Nucleus accumbens (tissue), 56 donors: ENCODE measurements at places on chromosomes 2 and 18.

DNA sequence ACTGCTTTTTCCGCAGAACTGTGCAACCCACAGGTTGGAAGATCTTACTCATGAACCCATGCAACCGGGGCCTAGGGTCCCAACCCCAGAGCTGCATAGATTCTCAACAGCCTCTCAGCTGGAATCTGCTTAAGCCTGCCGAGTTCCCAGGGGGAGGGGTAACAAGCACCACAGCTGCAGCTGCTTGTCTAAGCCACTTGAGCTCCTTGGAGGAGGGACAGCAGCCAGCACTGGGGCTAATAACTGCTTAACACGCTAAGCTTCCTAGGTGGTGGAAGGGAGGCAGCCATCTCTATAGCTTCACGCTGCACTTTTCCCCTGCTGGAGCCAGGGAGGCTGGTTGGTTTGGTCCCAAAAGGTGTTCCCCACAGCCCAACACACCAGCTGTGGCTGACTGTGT lies 311.6 kb downstream of the DSC3 start:
- DNase-seq, result no peak

- no peak for DNase-seq
These were observed 133.3 kb downstream of the PTRHD1 start for GRCh38 chr2:24659862-24660261.

- no peak for DNase-seq
These were observed 87.6 kb downstream of the FAM228A start for GRCh38 chr2:24262421-24262970.

- DNase-seq, result no peak
These were observed 43.7 kb downstream of the ARL4C start for GRCh38 chr2:234453216-234453615.

DNA sequence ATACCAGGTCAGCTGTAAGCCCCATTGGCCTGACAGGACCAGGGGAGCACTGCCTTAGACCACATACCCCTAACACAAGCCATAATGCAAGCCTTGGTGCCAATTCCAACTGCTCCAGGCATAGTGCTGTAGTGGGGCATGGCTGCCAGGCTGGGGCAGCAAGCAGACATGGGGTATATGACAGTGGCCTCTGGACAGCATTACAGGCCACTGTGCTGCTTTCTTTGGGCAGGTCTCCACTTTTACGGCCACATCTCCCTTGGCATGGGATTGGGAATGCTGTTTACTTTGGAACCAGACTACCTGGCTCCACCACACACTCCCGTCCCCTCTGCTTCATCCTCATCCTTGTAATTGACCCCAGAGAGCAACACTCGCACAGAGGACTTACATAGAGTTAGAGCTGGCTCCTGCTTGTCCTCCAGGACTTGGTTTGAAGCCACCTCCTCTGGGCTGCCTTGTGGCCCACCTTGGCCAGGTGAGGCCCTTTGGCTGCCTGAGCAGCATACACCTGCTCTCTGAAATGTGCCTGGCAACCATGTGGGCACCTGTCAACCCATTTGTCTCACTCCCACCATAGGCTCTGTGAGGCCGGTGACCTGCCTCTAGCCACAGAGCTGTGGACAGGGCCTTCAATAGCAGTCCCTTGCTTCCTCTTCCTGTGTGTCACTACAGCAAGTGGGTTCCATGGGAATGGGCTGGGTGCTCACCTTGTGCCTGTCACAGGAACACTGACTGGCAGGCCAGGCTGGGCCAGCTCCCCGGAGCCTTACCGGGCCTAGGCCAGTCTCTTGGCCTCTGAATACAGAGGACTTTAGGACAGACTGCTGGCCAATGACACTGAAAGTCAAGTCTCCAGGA lies 262.6 kb upstream of the HS6ST1 start:
- no peak for DNase-seq

DNA sequence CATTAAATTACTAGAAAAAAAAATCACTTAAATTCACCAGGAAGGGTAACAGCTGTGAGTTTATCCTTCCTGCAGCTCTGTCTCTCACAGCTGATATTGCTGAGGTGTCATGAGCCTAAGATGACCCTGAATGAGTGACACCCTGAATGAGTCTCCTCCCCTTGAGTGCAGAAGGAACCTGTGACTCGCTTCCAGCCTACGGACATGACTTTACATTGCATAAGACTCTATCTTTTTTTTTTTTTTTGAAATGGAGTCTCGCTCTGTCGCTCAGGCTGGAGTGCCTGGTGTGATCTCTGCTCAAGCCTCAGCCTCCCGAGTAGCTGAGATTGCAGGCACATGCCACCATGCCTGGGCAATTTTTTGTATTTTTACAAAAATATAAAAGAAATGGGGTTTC lies 14.1 kb downstream of the MRO start:
- DNase-seq, result no peak

DNA sequence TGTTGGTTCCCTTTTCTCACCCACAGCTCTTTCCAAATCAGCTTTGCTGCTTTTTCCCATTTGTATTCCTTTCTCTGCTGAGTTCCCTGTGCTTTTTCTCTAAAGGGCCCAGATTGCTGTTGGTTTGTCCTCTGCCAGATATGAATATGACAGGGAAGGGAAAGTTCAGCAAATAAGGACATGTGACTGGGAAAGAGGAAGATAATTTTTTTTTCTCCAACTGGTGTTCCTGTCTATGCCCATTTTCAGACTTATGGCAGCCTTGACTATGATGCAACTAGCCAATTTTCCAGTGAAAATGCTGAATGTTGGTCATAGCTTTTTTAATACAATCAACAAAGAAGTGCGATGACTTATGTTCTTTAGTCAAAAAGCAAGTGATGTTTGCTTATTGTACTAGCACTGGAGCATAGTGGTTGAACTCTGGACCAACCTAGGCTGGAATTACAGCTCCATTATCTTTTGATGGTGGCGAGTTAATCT lies 7.7 kb downstream of the MDH1 start:
- DNase-seq, result no peak

DNA sequence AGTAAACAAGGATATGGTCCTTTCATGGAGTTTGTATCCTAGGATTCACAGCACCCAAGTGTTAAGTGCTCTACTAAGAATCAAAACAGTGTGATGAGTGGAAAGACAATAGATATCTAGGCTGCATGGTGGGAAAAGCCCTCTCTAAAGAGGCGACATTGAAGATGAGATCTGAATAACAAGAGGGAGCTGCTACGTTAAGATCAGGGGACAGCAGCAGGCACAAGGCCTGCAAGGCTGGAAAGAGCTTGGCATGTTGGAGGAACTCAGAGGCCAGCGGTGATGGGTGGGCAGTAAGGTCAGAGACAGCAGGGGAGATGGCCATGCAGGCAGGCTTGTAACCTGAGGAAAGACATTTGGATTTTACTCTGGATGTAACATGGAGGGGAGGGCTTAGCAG lies 177.5 kb downstream of the GFPT1 start:
- no peak for DNase-seq

DNA sequence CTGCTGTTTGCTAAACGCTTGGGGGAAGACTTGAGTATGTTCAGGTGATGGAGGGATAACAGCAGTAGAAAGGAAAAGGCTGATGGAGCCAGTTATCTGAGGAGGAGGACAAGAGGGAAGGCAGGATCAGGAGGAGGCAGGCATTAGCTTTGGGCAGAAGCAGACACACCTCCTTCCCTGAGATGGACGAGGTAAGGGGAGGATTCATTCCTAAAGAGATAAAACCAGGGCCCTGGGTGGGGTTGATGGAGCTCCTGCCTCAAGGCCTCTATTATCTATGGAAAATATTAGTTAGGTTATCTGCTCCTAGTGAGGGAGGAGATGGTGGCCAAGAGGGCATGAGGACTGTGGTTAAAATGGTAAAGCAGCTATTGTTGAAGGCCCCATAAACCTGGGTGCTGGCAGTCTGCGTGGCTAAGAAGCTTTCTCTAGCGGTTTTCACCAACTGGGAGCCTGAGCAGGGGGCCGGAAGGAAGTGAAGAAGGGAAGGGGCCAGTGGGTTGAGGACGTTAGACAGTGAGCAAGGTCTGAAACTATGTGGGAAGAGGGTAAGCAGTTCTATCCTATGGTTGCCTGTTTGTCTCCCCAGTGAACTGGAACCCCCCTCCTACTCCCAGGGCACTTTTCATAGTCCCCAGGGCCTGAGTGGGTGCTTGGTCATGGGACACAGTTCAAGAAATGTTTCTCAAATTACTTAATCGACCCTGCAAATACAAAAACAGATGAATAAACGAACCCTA lies 56.6 kb upstream of the HK2 start:
- DNase-seq, result no peak

DNA sequence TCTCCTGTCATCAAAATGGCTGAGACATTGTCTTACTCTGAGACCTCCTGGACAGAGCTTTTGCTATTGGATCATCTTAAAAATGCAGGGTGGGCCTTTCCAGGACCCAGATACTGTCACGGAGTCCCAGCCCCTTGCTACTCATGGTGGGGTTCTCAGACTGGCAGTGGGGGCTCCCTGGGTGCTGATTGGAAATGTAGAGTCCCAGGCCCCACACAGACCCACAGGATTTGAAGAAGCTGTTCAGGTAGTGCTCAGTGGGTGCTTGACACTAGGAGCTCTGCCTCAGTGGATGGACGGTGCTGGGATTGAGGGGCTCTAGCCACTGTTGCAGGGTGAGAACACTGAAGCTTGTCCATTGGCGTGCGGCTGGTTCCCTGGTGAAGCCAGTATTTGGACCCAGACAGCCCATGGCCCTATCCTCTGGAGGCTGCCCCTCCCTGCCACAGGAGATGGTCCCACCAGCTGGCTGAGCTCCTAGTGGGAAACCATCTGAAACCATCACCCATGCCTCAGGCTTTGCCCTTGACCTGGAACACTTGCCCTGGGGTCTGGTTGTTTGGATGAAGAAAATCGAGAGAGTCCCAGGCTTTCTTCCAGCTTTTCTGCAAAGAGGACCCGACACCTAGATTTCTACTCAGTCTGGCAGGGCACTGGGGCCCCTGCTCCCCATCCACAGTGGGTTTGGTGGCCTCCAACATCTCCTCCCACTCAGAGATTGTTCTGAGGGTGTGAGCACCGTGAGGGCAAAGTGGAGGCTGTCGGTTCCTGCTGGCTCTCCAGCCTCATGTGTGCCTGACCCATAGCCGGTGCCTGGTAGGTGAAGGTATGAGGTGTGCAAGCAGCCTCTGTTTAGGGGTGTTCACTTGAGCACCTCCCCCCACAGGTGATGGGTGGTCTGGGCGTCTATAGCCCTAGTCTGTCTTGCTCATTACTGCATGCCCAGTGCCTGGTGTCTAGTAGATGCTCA lies 30.1 kb downstream of the MROH2A start:
- DNase-seq, result no peak

DNA sequence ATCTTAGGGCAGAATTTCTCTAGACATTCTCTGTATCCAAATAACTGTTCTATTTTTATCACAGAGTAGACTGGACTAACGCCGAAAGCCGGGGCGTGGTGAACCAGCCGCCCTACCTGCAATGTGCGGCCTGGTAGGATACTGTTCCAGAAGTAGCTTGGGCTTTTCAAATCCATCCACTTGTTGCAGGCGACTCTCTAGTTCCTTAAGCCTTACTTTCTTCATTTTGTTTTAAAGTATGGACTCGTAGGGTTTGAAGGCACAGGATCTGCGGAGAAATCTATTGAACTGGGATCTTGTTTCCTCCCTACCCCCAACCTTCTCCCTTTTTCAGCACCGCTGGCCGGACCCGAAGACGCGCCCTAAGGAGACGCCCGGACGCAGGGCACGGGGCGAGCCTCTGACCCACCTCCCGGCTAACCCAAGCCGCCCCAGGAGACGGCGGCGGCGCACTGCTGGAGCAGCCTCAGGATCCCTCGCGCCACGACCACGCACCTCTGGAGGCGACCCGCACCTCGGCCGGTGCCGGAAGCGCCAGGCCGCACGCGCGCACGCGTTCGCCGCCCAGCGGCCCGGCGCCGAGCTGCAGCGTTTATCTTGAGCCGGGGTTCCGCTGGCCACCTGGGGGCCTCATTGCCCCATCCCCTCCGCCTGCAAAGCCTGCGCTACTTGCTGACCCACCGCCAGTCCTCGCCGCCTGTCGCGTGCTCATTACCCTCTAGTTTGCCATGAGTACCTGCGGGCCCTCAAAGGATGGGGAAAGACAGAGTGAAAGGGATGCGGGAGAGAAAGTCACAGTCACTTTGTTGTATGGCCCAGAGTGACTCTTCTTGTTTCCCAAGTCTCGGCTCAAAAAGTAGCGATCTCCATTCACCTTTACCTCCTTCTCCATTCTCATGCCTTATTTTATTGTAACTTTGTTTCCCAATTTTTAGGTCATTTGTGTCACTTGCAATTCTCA lies at the start of gene METTL5:
Gene METTL5, minus strand, starts transcription at position 533 of the 961 bp plus-strand sequence. Its CDS starts 308 bp downstream, at position 225.
- peak; percentile 86 for DNase-seq

- DNase-seq, result no peak
These were observed 167.3 kb upstream of the CYRIA start for GRCh38 chr2:16832910-16833309.

DNA sequence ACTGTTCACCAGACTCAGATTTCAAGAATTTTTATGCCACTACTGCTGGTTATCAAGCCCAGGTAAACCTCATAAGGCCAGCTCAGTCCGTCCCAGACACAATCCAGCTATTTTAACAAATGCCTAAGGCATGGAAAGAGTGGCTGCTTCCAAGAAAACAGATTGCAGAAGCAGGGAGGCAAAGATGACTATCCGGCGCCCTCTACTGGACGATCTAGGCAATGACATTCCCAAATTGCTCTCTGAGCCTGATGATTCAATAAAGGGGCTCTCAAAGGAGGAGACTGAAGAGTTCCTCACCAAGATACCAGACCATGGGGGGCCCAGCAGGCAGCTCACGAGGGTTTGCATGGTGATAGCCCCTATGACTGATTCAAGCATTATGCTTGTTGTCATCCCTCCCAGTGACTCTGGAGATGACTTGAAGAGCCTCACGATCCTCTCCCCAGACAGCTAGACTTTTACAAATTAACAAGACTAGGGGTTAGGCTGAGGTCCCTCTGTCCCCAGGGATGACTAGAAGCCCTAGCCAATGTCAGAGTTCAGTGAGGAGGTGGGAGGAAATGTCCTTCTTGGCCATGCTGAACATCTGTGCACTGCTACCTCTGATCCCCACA lies 25.0 kb downstream of the SERPINB8 start:
- DNase-seq, result peak; percentile 31

DNA sequence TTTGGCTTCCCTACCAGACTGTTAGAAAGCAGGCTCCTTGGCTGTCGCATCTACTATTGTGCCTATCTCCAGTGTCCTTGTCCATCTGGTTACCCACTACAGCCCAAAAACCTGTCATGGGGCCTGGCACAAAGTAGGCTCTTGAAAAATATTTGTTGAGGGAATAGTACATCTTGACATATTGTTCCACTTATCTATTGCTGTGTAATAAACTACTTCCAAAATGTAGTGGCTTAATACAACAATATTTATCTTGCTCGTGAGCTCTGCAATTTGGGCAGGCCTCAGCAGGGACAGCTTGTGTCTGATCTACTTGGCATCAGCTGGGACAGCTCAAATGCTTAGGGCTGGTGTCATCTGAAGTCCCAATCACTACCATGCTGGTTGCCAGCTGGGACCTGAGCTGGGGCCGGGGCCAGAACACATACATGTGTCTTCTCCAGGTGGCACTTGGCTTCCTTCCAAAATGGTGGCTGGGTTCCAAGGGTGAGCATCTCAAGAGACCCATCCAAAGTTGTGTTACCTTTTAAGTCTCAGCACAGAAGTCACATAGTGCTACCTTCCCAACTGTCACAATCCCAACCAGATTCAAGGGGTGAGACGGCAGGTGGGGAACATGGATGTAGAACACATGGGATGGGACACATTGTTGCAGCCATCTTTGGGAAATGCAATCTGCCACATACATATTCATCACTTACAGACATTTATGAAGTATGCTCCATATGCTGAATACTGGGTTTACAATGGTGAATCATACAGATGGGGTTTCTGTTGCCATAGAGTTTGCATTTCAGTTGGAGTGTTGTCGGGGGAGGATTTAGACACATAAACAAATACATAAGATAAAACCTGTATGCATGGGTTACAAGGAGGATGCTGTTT lies 134.2 kb downstream of the FOXI3 start:
- no peak for DNase-seq

GRCh38 chr2:65402780-65403528 lies 29.4 kb downstream of the SPRED2 start:
- DNase-seq, result no peak
